Activated T-cell treated with anti-CD3 and anti-CD28 coated beads for 1 hour (primary cell): ENCODE measurements at places on chromosomes 5 and 9.

GRCh38 chr9:114055061-114055460 is 23.0 kb downstream of the AMBP start:
- no peak for DNase-seq

- DNase-seq: no peak
Observed at GRCh38 chr9:78213712-78214111, 22.2 kb upstream of the CEP78 start.

GRCh38 chr5:123142206-123142915 is 53.3 kb downstream of the PRDM6 start:
- no peak for DNase-seq

GRCh38 chr5:115349001-115349817 is 52.8 kb upstream of the CCDC112 start:
- DNase-seq: no peak

GRCh38 chr5:19274578-19274977 is 713.4 kb downstream of the CDH18 start:
- no peak for DNase-seq

- DNase-seq: no peak
Observed at GRCh38 chr5:16152601-16153568, 26.7 kb downstream of the MARCHF11 start.

- no peak for DNase-seq
Observed at GRCh38 chr5:89105836-89106235, 222.9 kb upstream of the MEF2C start.

- DNase-seq: no peak
Observed at GRCh38 chr9:77847626-77848025, 184.0 kb downstream of the GNAQ start.

DNA sequence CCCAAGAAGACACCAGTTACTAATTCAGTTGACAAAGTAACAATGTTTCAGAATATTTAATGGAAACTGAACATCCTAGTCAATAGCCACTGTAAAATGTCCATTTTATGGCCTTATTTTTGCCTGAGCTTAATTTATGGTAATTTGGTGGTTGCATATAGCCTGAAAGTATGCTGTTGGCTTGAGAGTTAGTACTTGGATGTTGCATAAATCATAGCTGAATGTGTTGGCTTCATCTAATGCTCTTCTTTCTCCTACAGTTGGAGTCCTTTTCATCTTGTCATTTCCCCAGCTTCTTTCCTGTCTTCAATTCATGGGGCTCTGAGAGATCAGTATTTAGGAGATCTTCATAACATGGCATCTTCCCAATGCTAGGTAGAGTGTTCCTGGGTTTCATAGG is 164.6 kb downstream of the MAT2B start:
- no peak for DNase-seq

DNA sequence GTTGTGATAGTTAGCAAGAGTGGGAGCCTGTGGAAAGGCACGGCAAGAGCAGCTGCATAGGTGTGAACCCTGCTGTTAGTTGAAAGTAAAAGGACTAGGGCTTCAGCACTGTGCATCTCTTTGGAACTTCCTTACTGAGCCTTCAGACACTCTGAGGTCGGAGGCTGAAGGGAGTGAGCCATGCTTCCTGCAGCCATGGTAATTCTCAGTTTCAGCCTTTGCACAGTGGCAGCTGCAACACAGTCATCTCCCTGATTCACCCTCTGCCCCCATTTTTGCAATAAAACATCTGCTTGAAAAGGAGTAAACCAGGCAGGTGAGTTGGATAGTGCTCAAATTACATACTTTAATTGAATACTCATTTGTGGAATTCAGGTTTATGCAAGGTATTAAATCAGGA is 6.5 kb upstream of the TLE4 start:
- DNase-seq: no peak

GRCh38 chr9:136825295-136826187 is 16.7 kb upstream of the AJM1 start:
- DNase-seq: no peak

GRCh38 chr5:174186096-174186695 is 140.7 kb downstream of the NSG2 start:
- no peak for DNase-seq

DNA sequence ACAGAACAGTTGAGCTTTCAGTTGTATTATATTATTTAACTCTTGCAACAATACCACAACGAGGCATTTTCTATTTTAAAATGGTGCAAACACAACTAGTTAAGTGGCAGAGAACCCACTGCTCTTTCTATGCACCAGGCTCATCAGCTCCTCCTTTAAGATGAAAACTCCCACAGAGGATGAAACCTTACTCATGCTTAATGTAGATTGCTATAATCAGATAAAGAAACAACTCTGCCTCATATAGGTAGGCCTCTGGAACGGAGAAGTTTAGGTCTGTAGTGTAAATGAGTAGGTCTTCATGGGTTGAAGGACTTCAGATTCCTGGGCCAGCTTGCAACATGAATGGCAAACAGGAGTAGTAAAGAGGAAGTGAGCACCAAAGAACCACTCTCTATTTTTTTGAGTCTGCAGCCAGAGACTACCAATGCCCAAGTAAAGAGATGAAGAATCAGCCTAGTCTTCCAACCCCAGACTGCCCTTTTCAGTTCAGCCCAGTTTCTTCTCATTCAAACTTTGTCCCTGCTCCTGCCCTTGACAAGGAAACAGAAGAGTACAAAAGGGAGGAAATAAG is 33.9 kb downstream of the HACD4 start:
- no peak for DNase-seq

- no peak for DNase-seq
Observed at GRCh38 chr5:175542966-175543235, 64.5 kb downstream of the SFXN1 start.

- no peak for DNase-seq
Observed at GRCh38 chr9:99326112-99326916, 104.2 kb downstream of the SEC61B start.
